NCI-H1436 treated with DMSO at 0.1 percent for 48 hours (cell line): ENCODE measurements at places on chromosomes 16 and 17.

- no peak for DNase-seq
Observed at GRCh38 chr17:61076621-61077031, 323.0 kb upstream of the TBX2 start.

- DNase-seq: peak; percentile 31
Observed at GRCh38 chr16:85437166-85438052, 175.7 kb upstream of the GSE1 start.

- no peak for DNase-seq
Observed at GRCh38 chr17:39923836-39924690, 3.3 kb downstream of the ORMDL3 start.

GRCh38 chr17:20998571-20999043, 44.2 kb downstream of the USP22 start:
- no peak for DNase-seq

- DNase-seq: no peak
Observed at GRCh38 chr17:58534901-58535421, 20.5 kb upstream of the MTMR4 start.

- DNase-seq: no peak
Observed at GRCh38 chr16:14364112-14364385, 266.0 kb downstream of the PARN start.

DNA sequence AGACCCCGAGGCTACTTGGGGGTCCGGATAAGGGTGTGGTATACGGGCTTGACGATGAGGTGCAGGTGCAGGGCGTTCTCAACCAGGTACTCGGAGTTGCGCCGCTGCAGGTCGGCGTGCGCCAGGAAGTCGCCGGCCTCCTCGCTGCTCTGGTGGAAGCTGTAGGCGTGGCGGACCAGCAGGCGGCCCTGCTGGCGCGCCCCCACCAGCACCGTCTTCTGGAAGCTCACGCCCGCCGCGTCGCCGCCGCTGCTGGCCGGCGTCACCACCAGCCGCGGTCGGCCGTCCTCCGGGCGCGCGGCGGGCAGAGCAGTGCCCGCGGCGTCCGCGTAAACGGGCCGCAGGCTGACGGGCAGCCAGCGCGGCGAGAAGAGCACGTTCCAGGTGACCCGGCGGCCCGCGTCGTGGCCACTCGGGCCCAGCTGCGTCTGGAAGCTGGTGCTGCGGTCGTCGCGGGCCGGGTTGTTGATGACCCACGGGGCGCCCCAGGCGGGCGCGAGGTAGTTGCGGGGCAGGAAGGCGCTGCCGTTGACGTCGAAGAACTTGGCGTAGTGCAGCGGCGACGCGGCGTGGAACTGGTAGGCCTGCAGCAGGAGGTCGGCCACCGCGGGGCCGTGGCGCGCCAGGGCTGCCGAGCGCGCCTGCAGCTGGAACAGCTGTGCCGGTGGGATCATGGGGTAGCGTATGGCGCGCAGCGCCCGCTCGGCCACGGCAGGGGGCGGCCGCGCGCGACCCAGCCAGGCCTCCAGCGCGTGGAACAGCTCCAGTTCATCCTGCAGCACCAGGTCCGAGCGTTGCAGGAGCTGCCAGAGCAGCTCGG, 4.8 kb downstream of the BTBD17 start:
- no peak for DNase-seq

GRCh38 chr16:81861503-81861902, 82.4 kb downstream of the PLCG2 start:
- no peak for DNase-seq

GRCh38 chr17:1762901-1763898, 1.3 kb downstream of the SERPINF1 start:
- DNase-seq: no peak

DNA sequence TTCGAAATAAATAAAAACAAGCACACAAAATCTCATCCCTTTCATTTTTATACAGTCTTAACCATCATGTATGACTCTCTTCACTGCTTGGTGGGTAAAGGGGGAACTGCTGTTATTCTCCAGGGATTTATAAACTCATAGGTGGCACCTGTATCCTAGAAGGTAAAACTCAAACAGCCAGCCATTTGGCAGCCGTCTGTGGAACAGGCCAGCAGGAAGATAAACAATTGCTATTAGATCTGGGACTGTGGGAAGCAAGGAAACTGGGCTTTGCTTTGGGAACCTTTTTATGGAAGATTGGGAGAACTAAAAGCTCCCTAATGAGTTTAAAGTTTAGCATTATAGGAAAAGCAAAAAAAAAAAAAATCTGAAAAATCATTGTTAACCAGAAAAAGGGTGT, 126.0 kb downstream of the TANGO6 start:
- no peak for DNase-seq

- DNase-seq: no peak
Observed at GRCh38 chr17:2374549-2375285, 26.1 kb downstream of the MNT start.
